Ascending aorta (tissue), 2 donors: ENCODE measurements at places on chromosomes 12 and 14.

GRCh38 chr12:86663716-86664115 is 407.5 kb upstream of the MGAT4C start:
- DNase-seq = no peak

DNA sequence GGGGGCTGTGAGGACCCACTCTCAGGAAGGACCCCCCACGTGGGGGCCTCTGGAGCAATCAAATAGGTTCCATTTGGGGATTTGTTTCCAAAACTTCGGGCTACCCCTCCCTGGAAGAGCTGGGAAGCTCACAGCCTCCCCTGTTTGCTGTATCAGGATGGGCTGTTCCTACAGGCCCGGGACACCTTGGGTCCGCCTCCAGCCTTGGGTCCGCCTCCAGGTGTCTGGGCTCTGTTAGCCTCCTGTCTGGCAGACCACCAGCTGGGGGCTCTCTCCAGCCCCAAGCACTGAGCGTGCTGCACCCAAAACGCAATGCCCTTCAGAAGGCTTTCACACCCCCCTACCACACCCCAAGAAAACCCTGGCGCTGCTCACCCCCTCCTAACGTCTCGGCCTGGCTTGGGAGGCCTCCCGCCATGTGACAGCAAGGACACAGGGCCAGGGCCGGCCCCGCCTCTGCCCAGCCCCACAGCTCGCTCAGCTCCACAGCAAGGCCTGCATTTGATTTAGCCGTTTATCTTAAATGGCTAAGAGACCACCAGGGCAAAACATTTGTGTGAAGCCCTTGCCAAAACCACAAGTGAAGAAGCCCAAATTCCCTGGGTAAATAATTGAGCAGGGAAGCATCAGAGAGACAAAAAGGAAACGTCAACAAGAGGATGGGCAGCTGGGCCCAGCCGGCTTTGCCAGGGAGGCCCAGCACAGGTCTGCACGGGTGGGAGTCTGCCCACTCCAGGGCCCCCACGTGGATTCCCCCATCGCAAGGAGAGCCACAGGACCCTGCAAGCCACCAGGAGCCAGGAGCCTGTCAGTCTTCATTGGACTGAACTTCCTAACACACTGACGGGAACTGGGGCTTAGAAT is 39.9 kb downstream of the BCL11B start:
- no peak for DNase-seq

DNA sequence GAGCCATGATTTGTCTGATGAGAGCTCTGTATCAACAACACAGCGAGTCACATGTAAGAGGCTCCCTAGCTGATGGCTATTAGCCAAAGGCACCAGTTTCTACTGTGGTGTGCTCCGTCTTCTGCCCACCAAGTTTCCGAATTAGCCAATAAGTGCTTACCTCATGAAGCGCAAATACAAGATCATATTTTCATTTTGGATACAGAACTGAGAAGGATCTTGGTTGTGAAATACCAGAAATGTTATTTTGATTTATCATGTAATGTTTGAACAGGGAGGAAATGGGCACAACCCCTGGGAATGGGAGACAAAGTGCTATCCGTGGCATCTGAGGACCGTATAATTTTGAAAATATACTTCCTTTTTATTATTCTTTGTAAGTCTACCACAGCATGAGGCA is 234.3 kb downstream of the DACT1 start:
- no peak for DNase-seq

DNA sequence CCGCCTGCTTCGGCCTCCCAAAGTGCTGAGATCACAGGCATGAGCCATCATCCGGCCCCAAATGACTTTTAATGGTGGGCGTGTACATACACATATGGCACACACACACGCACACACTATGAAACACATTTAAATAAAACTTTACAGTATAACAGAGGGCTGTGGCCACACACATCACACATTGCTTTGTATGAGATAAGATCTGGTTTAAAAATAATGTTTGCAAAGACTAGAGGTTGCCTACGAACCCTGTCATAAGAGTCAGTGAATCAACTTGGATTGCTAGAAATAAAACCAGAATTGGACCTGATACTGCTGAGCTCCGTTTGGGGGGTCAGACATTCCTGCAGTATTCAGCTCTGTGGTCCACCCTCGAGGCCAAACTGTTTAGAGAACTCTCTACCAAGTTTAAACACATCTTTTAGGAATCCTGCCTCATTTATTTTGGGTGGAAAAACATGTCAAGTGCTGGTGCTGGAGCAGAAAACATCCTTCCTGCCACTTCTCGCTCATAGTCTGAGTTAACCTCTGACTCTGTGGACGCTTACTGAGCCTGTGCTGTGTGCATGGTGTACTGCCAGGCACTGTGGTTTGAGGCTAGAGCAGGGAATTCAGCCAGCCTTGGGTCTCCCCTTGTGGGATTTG is 47.8 kb upstream of the EML1 start:
- DNase-seq = no peak

GRCh38 chr12:48084066-48084465 is 21.8 kb downstream of the SENP1 start:
- no peak for DNase-seq

DNA sequence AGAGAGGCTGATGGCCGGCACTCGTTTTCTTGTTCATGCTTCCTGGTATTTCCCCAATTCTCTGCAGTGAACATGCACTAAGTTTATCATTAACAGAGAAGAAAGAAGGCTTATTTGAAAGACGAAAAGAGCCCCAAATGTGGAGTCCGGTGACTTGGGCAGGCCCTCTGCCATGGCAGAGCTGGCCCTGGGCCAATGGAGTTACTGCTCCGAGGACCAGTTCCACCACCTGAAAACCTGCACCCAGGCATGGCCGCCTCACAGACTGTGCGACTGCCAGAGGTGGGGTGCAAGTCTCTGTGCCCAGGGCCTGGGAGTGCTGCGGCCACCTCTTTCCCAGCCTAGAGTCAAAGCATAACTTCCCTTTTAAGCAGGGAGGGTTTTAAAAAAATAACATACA is 24.9 kb downstream of the DEGS2 start:
- DNase-seq = no peak

- no peak for DNase-seq
Observed at GRCh38 chr12:51797301-51797700, 51.2 kb downstream of the FIGNL2 start.

DNA sequence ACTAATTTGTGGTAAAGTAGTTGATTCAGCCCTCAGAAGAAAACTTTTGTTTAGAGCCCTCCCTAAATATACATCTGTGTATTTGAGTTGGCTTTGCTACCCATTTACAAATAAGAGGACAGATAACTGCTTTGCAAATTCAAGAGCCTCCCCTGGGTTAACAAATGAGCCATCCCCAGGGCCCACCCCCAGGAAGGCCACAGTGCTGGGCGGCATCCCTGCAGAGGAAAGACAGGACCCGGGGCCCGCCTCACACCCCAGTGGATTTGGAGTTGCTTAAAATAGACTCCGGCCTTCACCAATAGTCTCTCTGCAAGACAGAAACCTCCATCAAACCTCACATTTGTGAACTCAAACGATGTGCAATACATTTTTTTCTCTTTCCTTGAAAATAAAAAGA is 2.7 kb downstream of the FZD10 start:
- DNase-seq = no peak

- no peak for DNase-seq
Observed at GRCh38 chr14:22388669-22389595, 200.1 kb downstream of the DAD1 start.
